NCI-H1436 (cell line): ENCODE measurements at places on chromosomes 11 and 22.

GRCh38 chr22:42883970-42884369, 26.9 kb upstream of the ARFGAP3 start:
- no peak for DNase-seq

DNA sequence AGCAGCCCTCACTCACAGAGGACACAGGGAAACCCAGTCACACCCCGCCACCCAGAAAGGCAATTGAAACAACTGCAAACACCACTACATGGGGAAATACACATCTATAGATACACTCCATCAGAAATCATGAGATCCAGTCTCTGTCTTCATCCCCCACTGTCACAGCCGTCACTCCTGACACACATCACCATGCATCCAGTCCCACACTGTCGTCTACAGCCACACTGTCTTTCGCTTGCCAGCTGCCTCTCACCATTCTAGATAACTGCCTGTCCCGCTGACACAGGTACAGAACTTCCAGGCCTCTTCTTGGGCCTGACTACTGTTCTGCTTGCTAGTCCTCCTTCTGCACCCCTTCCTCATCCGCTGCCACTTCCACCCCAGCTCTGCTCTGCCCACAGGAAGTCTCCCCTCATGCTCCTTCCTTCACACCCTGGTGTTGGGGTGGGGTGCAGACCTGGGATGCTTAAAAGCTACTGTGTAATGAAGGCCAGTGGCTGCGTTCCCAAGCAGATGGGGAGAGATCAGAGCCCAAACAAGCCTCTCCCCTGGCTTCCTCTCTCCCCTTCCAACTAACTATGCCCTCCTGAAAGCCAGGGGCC, 42.6 kb downstream of the SLC22A12 start:
- no peak for DNase-seq

GRCh38 chr11:111426617-111427016, 47.5 kb upstream of the POU2AF1 start:
- peak; percentile 43 for DNase-seq

DNA sequence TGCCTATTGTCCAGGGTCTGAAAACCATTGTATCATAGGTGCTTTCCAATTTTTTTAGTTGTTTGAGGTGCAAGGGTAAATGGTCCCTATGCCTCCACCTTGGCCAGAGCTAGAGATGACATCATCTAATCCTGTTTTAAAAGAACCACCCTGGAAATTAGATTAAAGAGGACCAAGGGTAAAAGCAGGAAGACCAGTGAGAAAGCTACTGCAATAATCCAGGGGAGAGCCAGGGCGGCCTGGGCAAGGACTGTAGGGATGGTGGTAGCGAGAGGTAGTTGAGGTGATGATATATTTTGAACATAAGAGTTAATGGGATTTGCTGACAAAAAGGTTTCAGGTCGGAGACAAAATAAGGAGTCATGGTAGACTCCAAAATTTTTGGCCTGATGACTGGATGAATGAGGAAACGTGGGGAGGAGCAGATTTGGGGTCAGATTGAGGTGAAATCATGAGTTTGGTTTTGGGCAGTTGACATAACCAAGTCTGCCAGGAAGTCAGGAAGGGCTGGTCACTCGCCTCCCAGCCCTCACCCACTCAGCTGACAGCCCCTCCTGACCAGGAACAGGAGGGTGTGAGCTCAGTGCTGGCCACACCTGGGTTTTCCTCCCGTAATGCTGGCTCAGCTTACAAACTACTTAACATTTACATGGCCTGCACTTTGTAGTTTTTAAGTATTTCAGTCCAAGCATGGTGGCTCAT, 23.0 kb downstream of the SCN4B start:
- DNase-seq, result no peak

GRCh38 chr11:71484248-71485062, 31.5 kb downstream of the NADSYN1 start:
- no peak for DNase-seq

DNA sequence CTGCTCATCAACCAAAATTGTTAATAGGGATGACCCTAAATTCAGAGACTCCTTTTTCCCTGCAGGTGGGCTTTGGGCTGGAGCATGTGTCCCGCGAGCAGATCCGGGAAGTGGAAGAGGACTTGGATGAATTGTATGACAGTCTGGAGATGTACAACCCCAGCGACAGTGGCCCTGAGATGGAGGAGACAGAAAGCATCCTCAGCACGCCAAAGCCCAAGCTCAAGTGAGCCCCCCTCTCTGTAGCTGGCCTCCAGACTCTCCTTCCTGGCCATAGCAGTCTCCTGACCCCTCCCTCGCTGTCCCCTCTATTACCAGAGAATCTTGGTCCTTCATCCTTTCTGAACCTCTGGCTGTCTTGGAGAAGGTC, 47.9 kb upstream of the RAB1B start:
- DNase-seq, result no peak

- no peak for DNase-seq
These were observed 16.1 kb downstream of the APLP2 start for GRCh38 chr11:130085671-130086290.

DNA sequence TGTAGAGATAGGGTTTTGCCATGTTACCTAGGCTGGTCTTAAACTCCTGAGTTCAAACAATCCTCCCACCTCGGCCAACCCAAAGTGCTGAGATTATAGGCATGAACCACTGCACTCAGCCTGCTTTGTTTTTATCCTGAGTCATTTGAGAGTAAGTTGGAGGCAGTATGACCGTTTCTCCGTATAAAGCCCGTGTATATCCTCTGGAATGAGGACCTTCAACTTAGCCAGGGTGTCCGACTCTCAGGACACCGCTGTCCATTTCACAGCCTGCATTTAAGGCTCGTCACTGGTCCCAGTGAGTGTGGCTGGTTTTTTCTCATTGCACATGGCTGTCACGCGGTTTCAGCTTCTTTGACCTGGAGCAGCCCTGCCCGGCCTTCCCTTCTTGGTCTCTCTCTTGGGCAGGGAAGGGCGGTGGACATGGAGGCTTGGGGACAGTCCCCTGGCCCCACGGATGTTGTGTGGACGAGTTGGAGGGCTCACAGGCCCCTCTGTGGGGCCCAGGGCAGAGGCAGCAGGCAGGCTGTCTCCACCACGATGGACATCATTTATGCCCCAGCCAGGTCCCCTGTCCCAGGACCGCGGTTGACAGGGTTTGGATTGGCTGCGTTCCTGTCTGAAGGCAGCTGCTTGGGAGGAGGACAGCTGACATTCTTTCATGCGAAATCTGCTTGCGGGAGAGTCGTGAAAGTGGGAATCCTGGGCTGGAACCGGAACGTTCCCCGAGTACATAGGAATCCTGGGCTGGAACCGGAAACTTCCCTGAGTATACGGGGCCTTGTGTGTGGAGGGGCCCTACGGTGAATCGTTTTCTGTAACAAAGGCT, 93.3 kb downstream of the KCNQ1 start:
- DNase-seq, result no peak

GRCh38 chr11:70810133-70810532, 411.8 kb downstream of the CTTN start:
- no peak for DNase-seq

DNA sequence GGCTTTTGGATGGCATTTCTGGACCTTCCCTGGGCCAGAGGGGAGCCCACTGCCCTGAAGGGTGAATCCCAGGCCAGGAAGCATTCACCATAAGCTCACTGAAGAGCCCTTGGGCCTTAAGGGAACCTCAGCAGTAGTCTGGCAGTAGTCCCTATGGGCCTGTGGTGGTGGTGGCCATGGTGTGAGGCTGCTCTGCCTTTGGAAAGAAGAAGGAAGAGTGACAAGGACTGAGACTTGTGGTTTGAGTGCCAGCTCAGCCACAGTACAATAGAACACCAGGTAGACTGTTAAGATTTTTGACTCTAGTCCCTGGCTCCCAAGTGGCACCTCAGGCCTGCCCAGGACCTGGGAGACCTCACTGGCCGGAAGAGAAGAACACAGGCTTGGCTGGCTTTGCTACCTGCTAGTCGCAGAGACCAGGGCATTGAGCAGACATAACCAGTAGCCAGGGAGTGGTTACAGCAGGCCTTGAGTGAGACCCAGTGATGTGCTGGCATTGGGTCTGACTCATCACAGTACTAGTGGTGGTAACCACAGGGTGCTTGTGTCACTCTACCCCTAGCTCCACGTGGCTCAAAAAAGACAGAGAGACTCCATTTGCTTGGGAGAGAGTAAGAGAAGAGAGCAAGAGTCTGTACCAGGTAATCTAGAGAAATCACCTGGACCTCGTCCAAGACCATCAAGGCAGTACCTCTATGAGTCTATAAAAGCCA, 259.8 kb upstream of the BLID start:
- no peak for DNase-seq

DNA sequence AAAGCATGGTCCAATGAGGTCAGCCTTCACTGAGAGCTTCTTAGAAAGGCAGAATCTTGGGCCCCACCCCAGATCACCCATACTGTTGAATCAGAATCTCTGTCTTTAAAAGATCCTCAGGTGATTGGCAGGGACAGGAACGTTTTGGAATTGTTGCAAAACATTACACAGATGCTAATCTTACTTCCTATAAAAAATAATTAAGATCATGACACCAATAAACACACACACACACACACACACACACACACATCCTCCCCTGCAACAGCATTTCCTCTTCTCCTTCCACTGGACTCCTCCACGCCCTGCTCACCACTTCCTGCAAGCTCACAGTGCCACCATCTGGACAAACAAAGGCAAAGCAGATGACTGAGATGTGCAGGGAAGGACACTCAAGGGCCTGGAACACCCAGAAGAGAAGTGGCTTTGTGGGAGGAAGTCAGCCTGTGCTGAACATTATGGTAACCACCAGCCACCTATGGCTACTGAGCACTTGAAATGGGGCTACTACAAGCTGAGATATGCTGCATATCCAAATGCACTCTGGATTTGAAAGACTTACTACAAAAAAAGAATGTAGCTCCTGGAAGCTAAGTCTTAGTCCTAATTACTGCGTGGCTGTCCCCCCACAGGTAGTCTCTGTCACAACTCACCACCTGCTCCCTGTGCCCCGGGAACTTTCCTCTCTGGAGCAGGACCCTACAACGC, 65.6 kb downstream of the BTG4 start:
- DNase-seq, result peak; percentile 86

DNA sequence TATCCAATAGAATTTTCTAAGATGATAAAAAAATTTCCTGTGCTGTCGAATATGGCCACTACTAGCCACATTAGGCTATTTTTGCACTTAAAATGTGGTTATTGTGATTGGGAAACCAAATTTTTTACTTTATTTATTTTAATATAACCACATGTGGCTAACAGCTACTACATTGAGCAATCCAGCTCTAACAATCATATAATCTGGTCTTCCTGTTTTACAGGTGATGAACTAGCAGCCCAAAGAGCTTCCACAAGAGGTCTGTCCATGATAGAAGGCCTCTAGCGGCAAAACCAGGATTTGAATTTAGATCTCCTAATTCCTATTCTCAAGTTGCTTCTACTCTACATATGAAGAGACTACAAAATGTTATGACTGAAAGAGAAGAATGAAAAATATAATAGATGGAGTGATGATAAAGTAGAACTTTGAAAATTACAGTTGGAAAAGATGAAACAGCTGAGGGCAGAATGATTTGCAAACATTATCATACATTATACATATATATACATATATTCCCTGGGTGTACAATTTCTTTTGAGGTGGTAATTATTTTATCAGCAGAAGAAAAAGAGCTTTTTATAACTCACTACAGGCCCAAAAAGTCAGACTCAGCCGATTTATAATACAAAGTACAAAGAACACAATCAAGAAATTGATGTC, 363.5 kb upstream of the PITPNB start:
- no peak for DNase-seq

DNA sequence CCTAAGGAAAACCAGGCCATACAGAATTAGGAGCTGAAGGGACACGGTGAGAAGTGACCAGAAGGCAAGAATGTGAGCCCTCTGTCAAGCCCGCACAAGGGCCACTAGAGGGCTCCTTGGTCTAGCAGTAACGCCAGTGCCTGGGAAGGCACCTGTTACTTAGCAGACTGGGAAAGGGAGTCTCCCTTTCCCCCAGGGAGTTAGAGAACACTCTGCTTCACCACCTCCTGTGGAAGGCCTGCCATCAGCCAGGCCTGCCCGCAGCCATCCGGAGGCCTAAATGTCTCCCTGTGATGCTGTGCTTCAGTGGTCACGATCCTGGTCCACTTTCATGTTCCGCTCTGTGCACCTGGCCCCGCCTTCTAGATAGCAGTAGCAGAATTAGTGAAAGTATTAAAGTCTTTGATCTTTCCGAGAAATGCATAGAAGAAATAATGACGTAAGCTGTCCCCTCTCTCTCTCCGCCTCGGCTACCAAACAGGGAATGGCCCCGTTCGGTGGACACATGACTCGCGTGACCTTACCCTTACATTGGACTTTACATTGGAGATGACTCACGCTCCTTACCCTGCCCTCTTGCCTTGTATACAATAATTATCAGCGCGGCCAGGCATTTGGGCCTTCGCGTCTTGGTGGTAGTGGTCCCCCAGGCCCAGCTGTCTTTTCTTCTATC, 10.7 kb upstream of the GSTP1 start:
- peak; percentile 53 for DNase-seq

- no peak for DNase-seq
These were observed 504.2 kb downstream of the SOX6 start for GRCh38 chr11:15852179-15852578.

DNA sequence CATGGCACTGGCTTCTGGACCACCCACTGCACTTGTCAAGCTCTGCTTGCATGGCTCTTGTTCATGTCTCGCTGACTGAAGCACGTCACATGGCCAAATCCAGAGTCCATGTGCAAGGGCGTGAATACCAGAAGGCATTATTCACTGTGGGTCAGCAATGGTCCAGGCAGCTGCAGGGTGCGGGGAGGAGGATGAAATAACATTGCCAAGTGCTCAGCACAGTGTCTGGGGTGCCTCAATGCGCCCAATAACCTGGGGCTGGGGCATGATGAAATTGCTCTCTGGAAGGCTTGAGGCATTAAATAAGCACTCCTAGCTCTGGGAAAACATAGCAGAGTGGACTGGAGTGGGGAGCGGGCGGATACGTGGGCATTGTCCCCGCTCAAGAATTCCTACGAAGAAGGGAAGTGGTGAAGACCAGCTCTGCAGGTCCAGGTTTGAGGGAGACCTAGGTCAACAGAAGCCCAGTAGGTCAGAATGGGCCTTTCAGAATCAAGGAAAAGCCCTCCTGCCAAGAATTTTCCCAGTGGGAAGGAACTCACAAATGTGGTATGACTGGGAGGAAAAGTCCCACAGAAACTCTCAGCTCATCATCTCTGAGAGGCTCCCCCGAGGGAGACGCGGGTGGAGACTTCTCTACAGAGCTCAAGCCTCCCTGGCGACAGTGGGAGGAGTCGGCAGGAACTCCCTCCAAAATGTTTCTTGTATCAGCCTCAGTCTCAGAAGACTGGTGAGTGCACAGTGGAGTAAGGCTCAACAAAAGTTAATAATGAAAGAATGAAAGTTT, 15.3 kb upstream of the ACCSL start:
- no peak for DNase-seq
